AG20443 (cell line): ENCODE measurements at places on chromosomes 3 and 15.

GRCh38 chr3:114666623-114667022, 372.8 kb downstream of the TIGIT start:
- no peak for DNase-seq

- DNase-seq = no peak
These were observed 56.2 kb downstream of the RASA2 start for GRCh38 chr3:141542989-141543388.

DNA sequence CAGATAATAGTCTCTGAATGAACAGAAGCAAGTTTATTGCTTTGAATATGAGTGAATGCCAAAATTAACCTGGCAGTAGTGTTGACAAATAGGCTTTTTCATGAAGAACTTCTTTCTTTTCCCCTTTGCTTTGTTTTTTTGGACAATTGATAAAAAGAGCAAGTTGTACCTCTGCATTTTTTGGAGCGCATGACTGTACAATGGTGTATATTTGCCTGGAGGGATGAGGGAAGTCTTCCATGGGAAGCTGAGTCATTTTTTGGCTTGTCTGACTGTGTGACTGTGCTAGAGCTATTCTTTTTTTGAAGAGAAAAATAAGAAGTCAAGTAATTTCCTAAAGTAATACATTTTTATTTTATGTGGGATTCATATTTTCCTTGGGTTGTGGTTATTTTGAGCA, 186.9 kb downstream of the KLHL25 start:
- DNase-seq = peak; percentile 70

DNA sequence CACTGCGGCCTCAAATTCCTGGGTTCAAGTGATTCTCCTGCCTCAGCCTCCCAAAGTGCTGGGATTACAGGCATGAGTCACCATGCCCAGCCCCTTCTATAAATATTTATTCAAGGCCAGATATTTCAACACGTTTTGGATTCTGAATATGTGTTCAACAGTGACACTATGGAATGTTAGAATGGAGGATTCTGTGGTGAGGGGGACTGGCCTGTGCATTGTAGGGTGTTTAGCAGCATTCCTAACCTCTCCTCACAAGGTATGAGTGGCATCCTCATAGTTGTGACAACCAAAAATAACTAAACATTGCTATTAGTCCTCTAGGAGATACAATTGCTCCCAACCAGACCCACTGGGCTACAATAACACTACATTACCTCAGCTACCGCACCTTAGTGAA, 104.0 kb upstream of the ATP10A start:
- DNase-seq = no peak

GRCh38 chr3:171044384-171044783, 17.9 kb upstream of the SLC2A2 start:
- no peak for DNase-seq

DNA sequence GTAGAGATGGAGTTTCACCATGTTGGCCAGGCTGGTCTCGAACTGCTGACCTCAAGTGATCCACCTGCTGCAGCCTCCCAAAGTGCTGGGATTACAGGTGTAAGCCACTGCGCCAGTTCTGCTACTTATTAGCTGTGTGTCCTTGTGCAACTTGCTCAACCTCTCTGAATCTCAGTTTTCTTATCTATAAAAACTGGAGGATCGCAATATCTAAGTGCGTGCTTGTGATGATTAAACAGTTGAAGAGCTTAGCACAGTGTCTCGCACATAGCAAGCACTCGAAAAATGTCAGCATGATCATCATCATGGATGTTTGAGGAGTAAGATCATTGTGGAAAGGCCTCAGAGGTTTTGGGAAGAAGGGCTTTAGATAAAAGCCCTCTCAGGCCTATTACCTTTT, 10.8 kb downstream of the CLCN2 start:
- no peak for DNase-seq

DNA sequence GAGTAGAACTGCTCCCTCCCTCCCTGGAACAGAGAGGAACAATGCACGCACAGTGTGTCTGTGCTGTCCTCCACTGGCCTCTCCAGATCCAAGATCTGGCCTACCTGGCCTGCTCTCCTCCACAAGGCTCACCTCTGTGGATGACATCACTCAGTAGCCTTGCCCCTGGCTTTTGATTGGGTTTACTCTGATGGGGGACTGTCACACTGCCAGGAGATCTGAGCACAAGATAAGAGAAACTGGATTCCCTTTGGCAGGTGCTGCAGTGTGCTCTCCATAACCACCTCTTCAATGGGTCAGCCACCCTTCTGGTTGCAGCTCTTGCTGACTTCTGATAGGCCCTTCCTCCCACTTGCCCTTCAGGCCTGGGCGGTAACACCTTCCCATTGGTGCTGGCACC, 22.6 kb upstream of the ANO10 start:
- no peak for DNase-seq

GRCh38 chr15:87712211-87712610, 544.3 kb downstream of the NTRK3 start:
- no peak for DNase-seq

GRCh38 chr3:190526787-190527762, 13.2 kb downstream of the IL1RAP start:
- peak; percentile 37 for DNase-seq

DNA sequence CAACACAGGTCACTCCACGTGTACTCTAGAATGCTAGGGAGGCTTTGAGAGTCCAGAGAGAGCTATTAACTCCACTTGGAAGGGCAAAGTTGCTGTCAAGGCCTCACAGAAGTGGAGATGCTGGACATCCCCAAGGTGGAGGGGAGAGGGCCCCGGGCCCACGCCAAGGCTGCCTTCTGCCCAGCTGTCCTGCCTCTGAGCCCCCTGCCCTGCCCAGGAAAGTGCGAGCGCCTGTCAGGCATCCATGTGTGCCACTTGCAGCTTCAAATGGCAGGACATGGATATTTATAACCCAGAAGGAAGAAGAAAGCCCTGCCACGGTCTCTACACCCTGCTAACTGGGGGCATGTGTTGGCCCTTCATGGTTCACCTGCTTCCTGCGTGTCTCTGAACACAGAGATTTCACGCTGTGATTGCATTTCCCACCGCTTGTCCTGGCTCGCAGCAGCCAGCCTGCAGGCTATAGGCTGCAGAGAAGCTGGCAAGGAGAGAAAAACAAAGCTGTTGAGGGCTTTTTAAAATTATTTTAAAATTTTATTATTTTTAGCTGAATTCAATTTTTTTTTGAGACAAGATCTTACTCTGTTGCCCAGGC, 17.0 kb downstream of the ANKDD1A start:
- peak; percentile 2 for DNase-seq

DNA sequence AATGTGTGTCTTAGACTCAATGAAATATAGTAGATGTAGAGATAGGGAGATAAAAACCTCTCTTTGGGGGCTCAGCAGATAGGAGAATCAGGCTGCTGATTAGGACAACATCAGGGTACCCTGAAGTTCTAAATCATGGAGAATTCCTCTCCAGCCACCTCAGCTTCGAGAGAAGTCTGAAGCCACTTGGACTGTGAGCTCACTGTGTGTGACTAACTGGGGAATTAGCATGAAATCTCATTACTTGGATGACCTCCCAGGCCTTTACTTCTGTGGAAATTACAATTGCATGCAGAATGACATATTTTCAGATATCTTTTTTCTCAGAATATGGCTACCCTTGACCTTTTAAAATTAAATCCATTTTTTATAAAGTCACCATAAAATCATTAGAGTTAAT, 128.0 kb upstream of the MRPL3 start:
- DNase-seq = peak; percentile 61

DNA sequence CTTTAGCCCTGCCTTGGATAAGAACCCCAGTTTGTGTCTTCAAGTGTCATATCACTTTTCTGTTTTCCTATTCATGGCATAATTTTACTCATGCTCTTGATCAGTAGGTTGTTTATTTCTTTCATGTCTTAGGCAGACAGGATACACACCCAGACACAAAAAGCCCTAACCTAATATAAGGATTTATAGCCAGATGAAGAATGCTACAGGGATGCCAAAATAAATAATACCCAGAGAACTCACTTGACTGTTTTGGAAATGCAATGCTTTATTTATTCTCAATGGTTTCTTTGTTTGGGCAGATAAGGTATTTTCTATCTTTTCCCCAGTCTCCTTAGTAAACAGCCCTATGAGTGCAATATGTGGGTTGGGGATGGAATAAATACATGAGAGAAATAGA, 424.0 kb upstream of the PDZRN3 start:
- no peak for DNase-seq

DNA sequence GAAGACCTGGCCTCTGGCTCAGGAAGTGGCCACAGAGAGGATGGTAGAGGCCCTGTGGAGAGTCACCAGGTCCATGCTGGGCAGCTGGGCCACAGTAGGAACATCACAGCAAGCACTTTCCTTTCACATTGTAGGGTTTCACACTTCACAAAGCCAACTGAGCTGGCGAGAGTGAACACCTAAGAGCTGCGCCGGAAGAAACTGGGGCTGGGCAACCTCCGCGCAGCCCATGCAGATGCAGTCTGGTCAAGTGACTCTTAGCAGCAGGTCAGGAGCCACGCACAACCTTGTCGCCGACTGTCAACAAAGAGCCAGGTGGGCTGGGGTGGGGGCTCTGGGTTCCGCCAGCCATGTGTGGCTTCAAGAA, 15.3 kb upstream of the SHISA5 start:
- DNase-seq = no peak

- no peak for DNase-seq
These were observed 15.6 kb upstream of the UBE2Q2 start for GRCh38 chr15:75827691-75828090.

DNA sequence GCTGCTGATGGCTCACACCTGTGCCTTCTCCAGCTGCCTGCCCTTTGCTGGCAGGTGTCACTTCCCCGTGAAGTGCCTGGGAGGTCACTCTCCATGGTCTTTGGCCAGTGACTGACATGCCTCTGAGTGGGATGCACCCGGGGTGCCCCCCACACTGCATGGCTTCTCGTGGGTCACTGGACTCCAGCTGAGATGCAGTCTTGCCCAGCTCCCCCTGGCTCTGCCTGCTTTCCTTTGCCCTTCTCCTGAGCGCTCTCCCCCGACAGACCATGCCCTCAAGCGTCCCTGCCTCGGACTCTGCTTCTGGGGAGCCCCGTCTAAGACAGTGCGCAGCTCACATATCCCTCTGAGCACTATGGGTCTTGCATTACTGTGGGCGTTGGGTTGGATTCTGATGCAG, 14.4 kb downstream of the FBLN2 start:
- no peak for DNase-seq

- no peak for DNase-seq
These were observed 44.2 kb upstream of the TPM1 start for GRCh38 chr15:62998262-62998890.

DNA sequence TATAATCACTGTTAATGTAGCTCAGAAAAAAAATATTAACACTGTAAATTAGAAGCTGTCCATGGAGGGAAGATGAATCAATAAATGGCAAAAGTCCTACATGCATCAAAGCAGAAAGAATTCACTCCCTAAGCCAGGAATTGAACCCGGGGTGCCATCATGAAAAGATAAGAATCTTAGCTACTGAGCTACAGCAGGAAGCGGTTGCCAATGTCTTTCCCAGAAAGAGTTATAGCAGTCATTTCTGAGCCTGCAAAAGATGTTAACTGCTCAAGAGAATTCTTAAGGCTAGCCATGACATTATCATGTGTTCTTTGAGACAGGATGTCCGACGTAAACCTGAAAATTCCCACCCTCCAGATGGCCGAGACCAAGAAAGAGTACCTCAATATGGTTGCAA, 47.4 kb upstream of the MKRN3 start:
- DNase-seq = no peak

DNA sequence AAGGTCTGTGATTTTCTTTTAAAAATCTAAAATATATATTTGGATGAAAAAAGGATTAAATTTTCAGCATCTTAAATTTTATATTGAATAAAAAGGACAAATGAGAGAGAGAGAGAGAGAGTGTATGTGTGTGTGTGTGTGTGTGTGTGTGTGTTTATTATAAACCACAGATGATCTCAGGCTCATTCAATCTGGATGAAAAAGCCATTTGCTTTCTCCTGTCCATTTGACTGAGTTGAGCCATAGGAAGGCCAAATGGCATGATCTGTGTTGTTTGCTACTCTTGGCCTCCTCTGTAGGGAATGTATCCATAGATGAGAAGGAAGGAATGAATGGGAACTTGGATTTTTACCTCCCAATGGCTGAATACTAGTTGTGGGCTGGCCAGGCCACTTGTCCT, 92.5 kb upstream of the MEX3B start:
- DNase-seq = no peak

DNA sequence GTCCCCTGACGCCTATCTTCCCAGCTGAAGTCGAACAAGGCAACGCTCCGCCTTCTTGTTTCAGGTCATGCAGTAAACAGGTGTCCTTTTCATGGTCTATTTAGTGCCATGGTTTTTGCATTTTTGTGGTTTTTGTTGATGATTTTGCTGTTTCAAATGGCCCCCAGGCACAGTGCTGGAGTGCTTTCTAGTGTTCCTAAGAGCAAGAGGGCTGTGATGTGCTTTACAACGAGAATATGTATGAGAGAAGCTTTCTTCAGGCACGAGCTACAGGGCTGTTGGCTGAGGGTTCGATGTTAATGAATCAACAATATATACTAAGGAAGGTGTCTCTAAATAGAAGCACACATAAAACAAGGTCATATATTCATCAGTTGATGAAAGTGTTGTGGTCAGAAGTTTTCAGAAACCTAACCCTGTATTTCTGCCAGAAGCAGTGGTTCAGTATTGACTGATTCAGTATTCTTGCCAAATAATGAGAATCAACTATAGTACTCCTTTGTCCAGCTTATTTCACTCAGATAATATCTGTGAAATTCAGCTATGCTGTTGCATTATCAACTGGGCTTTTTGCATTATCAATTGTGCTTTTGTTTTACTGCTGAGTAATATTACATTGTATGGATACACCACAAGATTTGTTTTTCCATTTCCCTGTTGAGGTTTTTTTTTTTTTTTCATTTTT, 18.5 kb downstream of the LIMD1 start:
- DNase-seq = no peak
